ENCODE measurements at places on chromosomes 6 and 20.

DNA sequence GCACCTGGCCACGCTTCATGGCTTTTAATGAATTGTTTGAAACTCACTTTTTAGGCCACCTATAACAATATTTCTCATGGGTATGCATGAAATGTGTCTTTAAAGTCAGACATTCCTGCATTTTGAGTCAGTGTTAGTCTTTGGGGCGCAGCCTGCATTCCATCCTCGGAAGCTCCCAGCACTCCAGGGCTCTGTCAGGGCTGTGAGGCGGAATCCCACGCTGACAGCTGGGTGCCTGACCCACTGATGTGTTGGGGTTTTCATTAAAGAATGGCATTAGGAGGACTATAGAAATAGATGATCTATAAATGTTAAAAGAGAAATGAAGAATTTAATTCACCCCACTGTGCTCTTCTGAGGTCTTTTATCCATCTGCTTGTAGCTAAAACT, 16.2 kb upstream of the CLDN20 start:
- DNase-seq: peak; percentile 43

DNA sequence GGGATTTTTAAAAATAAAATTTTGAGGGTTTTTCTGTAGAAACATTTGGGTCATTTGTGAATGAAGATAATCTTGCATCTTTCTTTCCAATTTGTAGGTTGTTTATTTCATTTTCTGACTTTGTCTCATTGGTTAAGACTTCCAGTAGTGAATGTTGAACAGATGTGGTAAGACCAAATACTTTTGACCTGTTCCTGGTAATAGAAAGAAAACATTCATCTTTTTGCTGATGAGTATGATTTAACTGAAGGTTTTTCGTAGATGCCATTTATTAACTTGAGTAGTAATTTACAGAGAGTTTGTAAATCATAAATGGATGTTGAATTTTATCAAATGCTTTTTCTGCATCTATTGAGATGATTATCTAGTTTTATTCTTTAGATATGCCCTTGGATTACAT, 416.1 kb upstream of the CITED2 start:
- no peak for DNase-seq

DNA sequence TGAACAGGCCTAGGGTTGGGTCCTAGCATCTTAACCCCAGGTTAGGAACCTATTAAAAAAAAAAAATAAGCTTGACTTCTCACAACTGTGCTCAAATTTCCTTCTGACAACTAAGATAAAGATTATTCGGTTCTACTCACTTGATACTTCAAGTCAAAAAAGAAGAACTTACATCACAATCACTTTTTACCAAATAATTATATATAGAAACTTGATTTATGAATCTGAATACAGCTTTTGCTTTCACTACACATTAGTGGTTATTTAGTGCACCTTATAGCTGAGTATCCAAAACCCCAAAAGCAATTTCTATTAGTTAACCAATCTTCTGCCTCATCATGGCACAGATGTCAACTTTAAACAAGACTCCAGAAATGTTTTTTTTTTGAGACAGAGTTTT, 119.0 kb upstream of the DST start:
- no peak for DNase-seq

DNA sequence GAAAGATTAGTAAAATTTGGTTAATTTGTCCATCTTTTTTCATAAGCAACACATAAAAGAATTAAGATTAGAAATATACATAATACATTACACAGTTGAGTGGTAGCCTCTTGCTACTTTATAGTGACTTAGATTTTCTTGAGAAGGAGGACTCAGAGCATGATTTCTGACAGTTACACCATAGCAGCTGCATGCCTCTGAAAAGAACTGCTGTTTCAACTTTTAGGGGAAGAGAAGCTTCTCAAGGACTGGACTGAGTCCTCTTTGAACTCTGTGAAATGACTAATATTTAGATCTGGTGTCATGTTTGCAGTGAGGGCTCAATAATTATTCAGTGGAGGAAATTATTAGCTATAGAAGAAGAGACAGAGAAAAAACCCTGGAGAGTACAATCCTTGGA, 272.5 kb downstream of the BTBD9 start:
- no peak for DNase-seq

DNA sequence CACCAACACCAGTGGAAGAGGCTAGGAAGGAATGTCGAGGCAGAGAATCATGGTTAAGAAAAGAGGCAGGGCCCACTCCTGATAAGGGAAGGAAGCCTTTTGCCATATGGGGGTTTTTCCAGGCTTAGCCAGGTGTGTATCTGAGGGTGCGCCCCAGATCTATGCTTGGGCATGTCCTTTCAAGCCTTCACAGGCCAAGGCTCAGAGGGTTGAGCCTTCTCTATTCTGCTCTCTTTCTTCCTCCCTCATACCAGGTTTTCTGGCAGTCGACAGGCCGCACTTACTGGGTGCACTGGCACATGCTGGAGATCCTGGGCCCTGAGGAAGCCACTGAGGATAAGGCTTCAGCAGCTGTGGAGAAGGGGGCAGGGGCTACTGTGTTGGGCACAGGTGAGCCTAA, 4.7 kb downstream of the CUL9 start:
- no peak for DNase-seq

DNA sequence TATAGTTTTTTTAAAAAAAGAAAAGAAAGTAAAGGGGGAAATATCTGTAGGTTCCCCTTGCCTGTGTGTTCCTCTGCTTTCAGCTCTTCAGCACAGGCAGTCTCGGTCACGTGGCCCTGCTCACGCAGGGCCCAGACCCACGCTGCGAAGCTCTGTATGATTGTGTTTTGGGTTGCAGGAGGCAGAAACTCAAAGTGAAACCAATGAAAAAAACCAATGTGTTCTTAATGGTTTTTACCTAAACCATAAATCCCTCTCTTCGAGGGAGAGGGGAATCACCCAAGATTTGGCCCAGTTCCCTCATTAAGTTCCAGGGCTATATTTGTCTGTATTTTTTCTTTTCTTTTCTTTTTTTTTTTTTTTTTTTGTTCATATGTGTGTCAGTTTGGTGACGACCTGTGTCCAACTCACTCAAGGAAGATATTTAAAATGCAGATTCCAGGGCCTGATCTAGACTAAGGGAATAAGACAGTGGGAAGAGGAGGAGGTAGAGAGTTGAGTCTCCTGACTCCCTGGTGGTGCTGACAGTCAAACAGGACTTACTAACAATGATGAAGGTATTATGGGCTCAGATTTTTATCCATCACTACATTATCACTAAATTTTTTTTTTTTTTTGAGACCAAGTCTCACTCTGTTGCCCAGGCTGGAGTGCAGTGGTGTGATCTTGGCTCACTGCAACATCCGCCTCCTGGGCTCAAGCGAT, 33.8 kb upstream of the RREB1 start:
- DNase-seq: no peak

GRCh38 chr20:32574296-32575226, 10.6 kb downstream of the NOL4L start:
- DNase-seq: peak; percentile 92

DNA sequence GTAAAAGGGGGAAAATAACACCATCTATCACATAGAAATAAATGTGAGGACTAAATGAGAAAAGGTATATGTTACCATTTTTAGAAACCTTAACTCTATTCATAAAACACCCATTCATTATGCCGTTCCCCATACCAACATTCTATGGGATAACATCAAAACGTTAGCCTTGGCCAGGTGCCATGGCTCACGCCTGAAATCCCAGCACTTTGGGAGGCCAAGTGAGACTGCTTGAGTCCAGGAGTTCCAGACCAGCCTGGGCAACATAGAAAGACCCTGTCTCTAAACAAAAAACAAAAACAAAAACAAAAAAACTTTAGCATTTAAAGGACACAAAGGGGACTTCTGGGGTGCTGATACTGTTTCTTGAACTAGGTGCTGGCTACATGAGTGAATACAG, 1.3 kb downstream of the PIGU start:
- no peak for DNase-seq

- DNase-seq: no peak
These were observed 24.5 kb downstream of the OVOL2 start for GRCh38 chr20:18032977-18033892.

- DNase-seq: no peak
These were observed 57.2 kb upstream of the GGTLC1 start for GRCh38 chr20:24045621-24046318.

GRCh38 chr6:65557224-65557623, 149.8 kb downstream of the EYS start:
- DNase-seq: no peak

DNA sequence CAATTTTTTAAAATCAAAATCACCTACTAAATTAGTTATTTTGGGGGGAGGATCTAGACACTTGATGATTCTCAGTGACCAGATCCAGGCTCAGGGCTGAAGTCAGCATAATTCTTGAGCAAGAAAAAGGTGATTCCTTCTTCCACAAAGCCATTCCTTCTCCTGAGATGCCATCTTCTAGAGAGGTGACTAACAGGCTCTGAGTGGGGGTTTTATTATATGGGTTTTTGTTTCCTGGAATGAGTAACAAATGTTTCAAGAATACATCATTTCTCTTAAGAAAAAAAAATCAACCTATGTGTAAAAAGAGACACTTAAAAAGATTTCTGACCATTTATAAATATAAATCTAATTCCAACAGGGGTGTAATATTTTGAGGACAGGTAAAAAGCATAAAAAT, 154.3 kb downstream of the NFATC2 start:
- peak; percentile 26 for DNase-seq

- no peak for DNase-seq
These were observed 70.2 kb downstream of the CDH4 start for GRCh38 chr20:61322151-61322865.

DNA sequence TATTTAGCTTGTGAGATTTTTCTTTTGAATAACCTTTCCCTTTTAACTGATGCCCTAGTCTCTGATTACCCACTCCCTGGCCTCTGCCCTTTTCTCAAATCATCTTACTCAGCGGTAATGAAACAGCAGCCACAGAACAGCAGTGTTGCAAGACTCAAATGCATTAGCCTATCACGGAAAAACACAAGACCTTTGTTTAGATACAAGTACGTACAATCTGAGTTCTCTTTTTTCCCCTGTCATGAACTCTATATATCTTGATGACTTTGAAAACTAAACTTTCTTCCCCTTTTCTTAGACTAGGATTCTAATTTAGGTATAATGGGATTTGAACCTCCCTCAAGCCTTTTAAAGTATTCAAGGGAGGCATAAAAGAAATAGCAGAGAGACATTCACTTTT, 1034.9 kb downstream of the EYS start:
- DNase-seq: peak; percentile 44

DNA sequence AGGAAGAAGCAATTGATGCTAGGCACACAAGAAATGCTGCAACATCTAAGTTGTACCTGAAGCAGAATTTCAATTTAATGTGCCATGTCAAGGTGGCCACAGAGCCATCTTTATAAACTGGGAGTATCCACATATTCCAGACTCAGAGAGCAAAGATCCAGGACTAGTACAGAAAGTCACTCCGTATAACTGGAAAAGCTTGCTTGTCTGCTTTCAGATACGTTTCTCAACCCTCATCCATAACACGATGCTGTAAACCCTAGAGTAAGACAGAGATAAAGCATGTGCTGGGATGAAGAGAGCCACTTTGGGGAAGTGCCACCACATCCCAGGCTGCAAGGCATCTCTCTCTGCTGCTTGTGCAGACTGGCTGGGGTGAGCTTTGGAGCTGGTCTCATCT, 134.7 kb downstream of the PACRG start:
- DNase-seq: no peak

DNA sequence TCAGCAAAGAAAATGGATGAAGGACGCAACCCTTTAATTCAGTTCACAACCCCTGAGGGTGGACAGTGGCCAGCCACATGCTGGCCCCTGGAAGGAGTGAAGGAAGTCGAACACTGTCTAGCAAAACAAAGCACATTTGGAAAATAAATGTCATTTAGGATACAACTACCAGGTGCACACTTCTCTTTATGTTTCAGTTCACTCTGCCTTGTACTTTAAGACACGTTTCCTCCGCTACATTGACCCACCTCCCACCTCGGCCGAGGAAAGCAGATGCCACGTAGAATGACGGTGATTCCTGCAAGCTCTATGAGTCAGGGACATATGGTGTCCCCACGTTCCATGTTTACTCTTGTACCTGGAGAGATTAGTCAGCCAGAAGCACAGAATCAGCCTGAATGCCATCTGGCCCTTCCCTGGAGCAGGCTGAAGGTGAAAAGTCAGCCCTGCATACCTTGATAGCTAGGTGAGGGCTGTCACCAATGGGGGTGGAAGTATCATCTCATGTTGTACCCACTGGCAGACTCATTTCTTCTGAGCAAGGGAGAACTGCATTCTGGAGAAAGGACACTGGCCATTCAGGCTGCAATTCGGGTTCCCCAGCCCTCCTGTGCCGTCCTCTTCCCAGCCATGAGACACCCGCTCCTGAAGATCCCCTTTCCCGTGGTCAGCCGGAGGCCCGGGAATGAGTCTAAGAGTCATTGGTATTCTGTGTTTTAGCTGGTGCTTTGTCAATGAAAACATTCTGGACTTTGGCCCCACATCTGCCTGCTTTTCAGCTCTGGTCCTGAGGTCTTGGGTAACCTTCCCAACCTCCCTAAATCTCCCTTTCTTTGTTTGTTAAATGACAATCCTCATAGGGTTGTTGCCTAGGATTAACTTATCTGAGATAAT, 60.6 kb downstream of the FOXA2 start:
- DNase-seq: no peak
